ENCODE measurements at places on chromosomes 12 and 14.

DNA sequence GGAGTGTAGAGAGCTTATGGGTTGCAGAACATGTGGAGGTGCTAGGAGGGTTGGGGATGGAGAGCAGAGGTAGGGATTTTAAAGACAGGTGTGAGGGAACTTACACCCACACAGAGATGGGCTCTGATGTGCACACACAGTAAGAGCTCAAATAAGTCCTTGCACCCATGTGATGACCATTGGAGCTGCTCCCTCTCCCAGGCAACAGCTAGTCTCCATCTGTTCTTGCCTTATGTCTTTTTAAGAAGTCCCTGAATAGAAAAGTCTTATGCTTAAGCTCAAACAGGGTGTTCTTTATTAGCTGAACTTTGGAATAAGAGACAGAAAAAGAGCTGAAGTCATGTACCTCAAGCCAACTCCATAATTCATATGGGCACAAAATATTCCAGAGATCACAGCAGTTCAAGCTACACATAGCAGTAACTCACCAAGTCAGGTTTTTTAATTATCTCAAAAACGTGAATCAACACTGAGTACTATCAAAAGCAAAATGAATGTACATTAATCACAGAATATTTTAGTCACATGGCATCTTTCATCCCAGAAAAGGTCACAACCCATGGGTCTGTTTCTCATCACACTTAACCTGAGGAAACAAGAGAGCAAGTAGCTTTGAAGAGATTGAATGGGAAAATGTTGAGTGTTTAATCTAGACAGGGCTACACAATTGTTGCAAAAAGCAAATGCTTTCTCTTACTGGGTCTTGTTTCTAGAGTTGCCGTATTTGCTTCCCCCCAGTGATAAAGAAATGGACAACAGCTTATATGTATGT, 1513.6 kb upstream of the SEL1L start:
- DNase-seq = no peak

DNA sequence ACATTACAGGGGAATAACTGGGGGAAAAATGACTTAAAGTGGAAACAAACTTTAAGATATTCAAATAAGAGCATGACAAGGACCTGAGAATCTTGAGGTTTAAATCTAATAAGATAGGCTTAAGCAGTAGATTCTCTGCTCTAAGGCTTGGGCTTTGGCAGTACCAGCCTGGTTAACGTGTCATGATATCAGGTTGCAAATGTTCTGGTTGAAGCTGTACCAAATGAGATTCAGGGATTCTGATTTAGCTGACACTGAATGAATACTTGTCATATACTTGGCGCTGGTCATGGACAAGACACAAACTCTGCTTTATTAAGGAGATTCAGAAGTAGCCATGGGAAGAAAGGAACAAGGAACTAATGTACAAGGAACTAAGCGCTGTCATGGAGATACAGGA, 6.1 kb downstream of the TCP11L2 start:
- no peak for DNase-seq

- DNase-seq = no peak
These were observed 76.9 kb downstream of the SUSD6 start for GRCh38 chr14:69688299-69688649.

- DNase-seq = no peak
These were observed 111.9 kb downstream of the ERC1 start for GRCh38 chr12:1102791-1103450.

DNA sequence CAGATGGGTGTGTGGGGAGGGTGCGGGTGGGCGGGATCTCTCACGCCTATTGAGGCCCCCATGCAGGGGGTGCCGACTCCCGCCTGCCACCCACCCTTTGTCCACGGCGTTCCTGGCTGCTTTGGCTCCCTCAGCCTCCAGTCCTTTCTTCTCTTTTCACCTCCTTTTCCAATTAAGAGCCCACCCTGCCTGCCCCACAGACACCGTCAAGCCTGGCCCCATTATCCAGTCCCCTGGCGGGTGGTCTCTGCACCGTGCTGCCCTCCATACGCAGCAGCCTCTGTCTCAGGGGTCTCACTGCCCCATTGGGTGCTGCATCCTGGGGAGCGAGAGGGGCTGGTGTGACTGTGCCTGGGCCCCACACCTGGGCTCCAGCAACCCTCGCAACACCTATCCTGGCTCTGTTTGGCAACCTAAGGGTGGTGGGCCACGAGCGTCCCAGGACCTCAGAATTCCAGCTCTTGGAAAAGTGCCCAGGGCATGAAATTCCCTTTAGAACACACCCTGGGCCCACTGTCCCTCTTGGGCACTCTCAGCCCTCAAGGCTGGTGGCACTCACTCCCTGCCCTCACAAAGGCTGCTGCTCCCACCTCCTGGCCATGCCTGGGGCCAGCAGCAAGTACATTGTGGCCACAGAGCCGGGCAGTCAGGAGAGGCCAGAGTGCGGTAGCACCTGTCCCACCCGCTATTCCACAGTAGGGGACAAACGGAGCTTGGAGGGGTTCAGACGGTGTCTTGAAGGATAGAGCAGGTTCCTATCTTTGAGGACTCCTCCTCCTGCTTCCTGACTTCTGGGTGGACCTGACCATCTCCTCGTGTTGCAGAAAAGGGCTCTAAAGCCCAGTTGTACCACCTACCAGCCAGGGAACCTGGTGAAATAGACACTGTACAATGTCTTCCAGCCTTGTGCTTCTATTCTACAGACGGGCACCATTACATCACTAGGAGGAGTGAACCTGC, 114.1 kb downstream of the KIF26A start:
- no peak for DNase-seq

DNA sequence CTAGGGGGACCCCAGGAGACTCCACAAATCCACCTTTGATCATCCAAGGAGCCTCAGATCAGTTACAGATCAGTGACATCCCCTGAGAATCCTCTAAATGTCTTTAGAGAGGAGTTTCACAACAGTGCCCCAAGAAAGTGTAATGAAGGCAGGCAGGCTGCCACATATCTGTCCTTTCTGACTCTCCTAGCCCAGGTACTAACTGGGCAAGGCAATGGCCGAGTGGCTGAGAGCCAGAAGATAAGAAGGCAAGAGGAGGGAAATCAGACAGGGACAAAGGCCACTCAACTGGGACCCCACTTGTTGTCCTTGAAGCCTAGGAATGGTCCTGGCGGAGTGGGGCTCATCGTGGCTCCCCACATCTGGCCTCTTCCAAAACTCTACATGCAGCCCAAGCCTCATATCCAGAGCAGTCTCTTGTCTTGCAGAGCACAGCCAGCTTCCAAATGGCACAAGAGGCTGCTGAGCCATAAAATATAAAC, 11.6 kb downstream of the ACTN1 start:
- DNase-seq = no peak

DNA sequence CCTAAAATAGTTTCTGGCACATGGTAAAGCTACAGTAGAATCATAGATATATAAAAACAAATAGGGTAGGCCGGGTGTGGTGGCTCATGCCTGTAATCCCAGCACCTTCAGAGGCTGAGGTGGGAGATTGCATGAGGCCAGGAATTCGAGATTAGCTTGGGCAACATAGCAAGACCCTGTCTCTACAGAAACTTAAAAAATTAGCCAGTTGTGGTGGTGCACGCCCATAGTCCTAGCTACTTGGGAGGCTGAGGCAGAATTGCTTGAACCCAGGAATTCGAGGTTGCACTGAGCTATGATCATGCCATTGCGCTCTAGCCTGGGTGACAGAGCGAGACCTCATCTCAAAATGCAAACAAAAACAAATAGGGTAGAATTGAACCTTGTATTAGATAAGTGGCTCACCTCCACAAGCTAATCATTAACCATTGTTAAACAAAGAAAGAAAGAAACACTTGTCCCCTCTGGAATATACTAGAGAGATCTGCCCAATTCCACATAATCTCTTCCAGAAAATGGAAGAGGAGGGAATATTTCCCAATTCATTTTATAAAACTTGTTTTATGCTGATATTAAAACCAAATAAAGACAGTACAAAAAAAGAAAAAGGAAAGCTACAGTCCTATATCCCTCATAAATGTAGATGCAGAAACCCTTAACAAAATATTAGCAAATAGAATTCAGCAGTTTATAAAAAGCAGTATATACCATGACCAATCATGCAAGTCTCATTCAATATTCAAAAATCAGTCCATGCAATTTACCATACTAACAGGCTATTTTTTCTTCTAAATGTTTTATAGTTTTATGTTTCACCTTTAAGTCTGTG, 22.7 kb upstream of the DHRS2 start:
- no peak for DNase-seq

- no peak for DNase-seq
These were observed 5.6 kb downstream of the AGAP2 start for GRCh38 chr12:57732726-57733593.

DNA sequence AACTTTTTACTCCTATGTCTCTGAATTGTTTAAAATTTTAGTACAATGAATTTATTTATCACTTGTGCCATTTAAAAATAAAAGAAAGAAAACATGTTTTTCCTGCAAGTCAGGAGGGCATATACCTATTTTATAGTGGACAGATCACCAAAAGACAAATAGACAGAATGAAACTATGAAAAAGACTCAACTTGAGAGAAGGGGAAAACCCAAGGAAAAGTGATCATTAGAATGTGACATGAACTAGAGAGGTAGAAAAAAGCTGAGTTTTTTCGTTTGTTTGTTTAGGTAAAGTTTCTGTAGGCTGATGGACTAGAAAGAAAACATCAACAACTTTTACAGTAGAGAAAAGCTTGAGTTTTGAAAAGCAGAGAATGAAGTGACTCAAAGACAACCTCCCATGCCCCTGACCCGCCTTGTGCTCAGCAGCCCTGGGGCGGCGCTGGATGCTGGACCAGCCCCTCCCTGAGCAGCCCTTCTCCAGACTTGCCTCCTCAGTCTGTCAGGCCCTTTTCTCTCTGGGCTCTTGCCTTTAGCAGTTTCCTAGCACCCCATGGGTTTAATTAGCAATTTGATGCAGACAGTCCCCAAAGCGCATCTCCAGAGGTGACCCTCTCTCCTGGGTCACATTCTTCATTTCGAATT, 95.1 kb upstream of the ARID2 start:
- DNase-seq = peak; percentile 43

- peak; percentile 58 for DNase-seq
These were observed 146.8 kb downstream of the EMP1 start for GRCh38 chr12:13343375-13343774.

DNA sequence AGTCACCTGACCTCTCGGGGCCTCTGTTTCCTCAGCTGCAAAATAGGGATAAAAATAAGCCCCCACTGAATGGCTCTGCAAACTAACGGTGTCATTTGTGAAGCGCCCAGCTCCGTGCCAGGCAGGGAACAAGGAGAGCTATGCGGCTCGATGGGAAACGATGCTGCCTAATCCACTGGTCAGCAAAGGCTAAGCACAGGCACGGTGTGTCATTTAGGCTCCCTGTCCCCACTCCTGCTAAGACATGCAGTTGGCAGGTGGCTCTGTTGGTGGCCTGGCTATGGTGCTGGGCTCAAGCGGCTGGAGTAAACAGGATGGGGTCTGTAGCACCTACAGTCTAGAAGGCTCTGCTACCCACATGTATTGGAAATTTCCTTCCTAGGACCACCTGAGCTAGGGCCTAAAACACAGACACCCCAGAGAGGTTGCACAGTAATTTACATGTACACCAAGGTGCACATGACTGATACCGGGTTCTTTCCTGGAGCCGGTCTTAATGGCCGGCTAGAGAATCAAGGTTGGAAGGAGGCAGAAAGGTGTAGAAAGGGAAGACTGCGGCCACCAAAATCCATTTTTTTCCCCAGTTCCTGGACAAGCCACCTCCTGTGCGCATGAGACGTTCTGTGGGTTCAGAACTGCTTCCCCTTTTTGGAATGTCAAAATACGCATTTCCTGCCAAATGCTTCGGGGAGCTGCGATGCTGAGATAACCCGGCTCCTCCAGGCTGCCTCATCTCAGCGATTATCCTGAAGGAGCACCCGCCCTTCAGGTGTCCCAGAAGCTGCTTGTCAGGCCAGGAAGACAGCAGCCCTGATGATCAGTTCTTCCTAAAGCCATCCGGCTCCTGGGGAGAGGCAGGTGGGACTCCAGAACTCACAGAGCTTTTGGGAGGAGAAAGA, 1.0 kb downstream of the CACNA2D4 start:
- DNase-seq = no peak

- DNase-seq = no peak
These were observed 53.6 kb downstream of the FBXW8 start for GRCh38 chr12:116964054-116965050.

DNA sequence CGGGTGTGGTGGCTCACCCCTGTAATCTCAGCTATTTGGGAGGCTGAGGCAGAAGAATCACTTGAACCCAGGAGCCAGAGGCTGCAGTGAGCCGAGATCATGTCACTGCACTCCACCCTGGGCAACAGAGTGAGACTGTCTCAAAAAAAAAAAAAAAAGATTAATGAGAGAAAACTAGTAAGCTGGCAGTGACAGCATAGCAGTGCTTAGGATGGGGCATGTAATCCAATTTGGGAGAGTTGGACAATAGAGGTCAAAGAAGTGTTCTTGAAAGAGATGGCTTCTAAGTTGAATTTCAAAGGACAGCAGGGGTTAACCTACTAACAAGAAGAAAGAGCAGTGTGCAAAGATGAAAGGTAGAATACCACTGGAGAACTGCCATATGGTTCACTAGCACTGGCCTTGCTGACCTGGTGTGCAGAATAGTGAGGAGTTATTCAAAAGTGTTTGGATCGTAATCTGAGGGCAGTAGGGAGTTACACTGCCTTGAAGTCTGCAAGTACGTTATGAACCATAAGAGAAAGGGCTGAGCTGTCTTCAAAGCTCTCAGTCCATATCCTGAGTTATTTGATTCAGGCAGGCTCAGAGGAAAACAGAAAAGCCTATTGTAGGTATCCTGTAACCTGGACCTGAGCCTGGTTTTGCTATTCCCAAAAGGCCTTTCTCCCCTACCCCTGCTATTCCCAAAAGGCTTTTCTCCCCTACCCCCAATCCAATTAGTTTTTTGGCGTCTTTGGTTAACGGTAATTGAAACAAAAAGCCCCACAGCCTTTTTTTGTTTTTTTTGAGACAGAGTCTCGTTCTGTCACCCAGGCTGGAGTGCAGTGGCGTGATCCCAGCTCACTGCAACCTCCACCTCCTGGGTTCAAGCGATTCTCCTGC, 3.4 kb downstream of the XPOT start:
- DNase-seq = no peak

- no peak for DNase-seq
These were observed 272.4 kb downstream of the DPF3 start for GRCh38 chr14:72621387-72622065.

DNA sequence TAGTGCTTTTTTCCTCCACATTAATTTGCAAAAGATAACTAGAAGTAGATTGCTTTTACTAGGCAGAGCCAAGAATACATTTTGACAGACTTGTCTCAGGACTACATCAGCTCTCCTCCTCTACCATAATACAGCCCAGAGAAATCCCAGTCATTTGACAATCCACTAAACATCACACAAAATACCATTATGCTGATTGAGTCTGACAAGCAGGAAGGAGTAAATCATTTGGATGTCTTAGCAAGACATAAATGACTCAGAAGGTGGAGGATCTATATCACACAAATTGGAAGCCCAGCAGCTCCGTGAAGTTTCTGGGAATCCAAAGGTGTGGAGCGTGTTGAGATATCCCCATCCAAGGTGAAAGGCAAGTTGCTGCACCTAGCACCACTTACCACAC, 75.4 kb upstream of the FKBP4 start:
- no peak for DNase-seq

All from epithelial cell of esophagus (primary cell).